ENCODE measurements at places on chromosomes 5 and 9.

GRCh38 chr5:9052421-9052820 is 493.5 kb downstream of the SEMA5A start:
- no peak for DNase-seq

DNA sequence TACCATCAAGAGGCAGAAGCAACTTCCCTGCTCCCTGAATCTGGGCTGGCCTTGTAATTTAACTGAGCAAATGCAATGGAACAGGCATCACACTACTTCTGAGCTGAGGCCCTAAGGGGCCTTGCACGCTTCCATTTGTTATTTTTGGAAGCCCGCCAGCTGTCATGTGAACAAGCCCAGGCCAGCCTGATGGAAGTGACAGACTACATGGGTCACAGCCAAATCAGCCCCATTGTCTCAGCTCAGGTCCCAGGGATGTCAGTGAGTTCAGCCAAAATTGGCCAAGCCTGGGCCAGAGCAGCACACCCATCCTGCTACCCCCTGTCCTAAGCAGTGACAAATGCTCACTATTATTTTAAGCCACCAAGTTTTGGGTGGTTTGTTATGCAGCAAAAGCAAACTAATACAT is 72.8 kb downstream of the PRRT1B start:
- DNase-seq: peak; percentile 46

- no peak for DNase-seq
These were observed 12.3 kb downstream of the PAPPA start for GRCh38 chr9:116165912-116166311.

DNA sequence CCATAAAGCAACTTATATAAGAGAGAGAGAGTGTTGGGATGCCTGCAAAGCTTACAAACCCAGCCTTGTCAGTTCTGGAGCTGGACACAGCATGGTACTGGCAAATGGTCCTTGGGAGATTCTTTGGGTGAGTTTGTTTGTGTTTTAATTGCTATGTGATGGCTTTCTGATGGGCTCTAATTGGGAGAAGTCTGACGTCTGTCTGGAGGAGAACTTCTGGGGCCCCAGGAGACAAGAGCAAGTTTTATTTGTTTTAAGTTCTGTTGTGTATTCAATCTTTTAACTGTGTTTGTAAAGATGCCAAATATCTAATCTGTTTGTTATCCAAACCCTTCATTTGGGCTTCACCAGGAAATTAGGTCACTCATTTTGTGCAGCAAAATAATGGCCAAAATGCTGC is 50.3 kb upstream of the AFAP1L1 start:
- peak; percentile 83 for DNase-seq

- DNase-seq: no peak
These were observed 65.3 kb downstream of the RXRA start for GRCh38 chr9:134391319-134392231.

DNA sequence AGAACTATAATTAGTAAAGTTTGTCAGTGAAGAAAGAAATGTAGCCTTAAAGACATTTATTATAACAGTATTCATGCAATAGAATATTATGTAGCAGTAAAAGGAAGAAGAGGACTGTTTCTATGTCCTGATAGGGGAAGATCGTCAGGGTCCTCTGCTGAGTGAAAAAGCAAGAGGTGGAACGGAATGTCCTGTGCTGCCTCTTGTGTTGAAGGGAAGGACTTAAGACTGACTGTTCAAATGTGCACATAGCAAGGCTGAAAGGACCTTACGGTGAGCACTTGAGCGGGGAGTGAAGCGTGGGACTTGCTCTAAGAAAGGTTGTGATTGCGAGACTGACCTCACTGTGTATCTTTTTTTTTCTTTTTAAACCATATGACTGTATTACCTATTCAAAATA is 63.2 kb downstream of the SNX24 start:
- DNase-seq: no peak

- DNase-seq: peak; percentile 23
These were observed 109.8 kb upstream of the NMUR2 start for GRCh38 chr5:152514827-152515397.

GRCh38 chr5:84599964-84600363 is 215.3 kb upstream of the EDIL3 start:
- DNase-seq: no peak

GRCh38 chr5:78824831-78825281 is 160.3 kb downstream of the ARSB start:
- DNase-seq: no peak

DNA sequence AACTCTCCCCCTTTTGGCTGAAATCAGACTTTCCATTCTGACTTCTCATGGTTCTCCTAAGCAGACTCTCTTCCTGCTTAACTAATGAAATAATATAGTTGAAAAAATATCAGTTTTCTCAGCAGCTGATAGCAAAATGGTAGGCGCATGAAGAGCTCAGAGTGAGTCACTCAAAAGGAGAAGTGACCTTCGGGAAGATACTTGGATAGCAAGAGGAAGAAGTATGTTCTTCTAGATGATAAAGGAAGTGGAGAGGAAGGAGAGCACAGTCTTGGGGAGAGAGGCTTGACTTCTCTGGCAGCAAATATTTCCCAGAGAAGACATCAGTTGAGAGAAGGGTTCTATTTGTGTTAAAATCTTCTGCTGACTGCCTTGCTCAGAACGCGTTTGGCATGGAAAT is 101.5 kb downstream of the TAF11L14 start:
- no peak for DNase-seq

GRCh38 chr9:127570533-127571111 is 41.5 kb upstream of the STXBP1 start:
- no peak for DNase-seq

DNA sequence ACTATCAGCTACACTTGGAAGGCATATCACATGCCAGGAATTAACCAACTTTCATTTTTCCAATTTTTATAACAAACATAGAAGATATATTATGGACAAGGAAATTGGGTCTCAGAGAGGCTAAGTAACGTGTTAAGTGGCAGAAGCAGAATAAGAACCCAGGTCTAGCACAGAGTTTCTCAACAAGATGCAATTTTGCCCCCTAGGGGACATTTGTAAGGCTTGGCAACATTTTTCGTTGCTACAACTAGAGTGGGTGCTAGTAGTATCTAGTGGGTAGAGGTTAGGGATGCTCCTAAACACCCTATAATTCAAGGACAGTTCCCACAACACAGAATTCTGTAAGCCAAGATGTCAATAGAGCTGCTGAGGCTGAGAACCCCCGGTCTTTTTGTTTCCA is 180.6 kb downstream of the SNCAIP start:
- peak; percentile 20 for DNase-seq

GRCh38 chr9:86983620-86984259 is 36.4 kb upstream of the GAS1 start:
- DNase-seq: peak; percentile 35
